Breast epithelium (tissue), 4 donors: ENCODE measurements at places on chromosomes 3 and 15.

DNA sequence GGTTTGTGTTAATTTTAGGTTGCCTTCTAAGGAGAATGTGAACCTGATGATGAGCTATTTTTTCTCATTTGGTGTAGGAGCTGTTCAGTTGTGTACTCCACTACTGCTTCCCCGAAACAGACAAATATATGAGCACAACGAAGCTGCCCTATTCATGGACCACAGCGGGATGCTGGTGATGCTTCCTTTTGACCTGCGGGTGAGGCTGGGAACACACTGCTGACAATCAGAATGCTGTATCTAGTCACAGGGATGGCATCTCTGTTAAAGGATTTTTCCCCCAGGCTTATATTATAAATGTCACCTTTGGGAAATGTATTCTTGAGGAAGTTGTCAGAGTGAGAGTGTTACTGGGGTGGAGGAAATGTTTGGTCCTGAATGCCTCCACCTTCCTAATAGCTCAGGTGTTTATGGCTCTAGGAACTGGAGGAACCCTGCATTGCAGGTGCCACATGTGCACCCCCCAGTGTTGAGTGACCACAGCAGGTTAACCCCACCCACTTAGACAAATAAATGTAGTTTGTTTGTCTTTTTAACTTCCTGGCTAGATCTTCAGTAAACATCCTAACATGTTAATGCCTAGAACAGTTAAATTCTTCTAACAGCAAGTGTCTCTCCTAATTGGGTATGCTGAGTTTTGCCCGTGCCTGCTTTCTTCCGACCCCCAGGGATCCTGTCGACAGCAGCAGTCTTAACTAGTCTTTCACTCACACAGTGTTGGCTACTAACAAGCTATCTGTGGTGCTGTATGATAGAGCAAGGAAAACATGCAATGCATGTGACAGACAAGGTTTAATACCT, 35.7 kb downstream of the SRP14 start:
- no peak for DNase-seq

GRCh38 chr3:55591888-55592287, 104.8 kb upstream of the WNT5A start:
- no peak for DNase-seq

- no peak for DNase-seq
These were observed 8.2 kb downstream of the CBLB start for GRCh38 chr3:105860641-105861040.

DNA sequence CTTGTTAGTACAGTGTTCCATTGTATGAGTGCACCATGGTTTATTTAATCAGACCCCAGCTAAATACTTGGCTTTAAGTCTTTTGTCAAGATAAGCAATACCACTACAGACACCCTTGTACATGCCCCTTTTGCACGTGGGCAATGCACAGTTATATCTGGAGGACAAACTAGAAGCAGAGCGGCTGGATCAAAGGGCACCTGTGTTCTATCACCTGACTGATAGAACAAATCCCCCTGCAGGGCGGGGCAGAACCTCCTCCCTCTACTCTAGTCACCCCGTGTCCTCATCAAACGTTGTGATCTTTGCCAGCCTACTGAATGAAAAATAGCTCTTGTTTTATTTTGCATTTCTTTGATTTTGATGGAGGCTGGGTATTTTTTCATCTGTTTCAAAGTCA, 314.9 kb downstream of the TLE3 start:
- no peak for DNase-seq

GRCh38 chr3:139491966-139492365, 15.7 kb upstream of the RBP2 start:
- DNase-seq, result no peak

GRCh38 chr3:4417449-4417848, 49.6 kb downstream of the SUMF1 start:
- DNase-seq, result no peak

- no peak for DNase-seq
These were observed 71.2 kb downstream of the CYP19A1 start for GRCh38 chr15:51267051-51267702.

- peak; percentile 87 for DNase-seq
These were observed 37.7 kb downstream of the SENP8 start for GRCh38 chr15:72155635-72156616.

- DNase-seq, result no peak
These were observed 21.9 kb upstream of the APH1B start for GRCh38 chr15:63255489-63255990.

DNA sequence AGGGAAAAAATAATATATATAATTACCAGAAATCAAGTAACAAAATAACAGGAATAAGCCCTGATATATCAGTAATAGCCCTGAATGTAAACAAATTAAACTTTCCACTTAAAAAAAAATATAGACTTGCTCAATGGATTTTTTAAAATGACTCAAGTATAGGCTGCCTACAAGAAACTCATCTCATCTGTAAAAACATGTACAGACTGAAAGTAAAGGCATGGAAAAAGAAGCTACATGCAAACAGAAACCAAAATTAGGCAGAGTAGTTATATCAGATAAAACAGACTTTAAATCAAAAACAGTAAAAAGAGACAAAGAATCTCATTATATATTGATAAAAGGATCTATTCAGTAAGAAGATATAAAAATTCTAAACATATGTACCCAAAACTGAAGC, 82.4 kb upstream of the STT3B start:
- no peak for DNase-seq

DNA sequence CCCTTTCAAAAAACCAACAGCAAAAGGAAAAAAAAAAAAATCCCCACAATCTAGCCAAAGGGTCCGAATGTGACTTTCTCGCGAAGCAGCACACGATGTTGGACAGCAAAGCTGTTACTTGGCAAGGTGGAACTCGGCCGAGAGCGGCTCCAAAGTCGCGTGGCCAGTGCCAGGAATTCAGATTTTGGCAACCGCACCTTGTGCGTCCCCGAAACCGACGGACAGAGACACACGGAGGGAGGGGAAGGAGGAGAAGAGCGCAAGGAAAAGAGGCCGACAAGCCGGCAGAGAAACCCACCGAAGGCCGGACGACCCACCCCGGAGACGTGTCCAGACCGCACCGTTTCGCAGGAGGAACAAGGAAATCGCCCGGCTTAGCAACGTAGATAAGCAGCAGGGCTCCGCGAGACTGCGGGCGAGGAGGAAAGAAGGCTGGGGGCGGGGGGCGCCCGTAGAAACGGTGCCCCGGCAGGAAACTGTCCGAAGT, 517.3 kb downstream of the MECOM start:
- DNase-seq, result no peak

- no peak for DNase-seq
These were observed 36.8 kb upstream of the SEC13 start for GRCh38 chr3:10357592-10358308.

GRCh38 chr3:10361375-10361774, 40.5 kb upstream of the SEC13 start:
- no peak for DNase-seq

- no peak for DNase-seq
These were observed 834 bp upstream of the GREM1 start for GRCh38 chr15:32716915-32717425.

GRCh38 chr3:188901671-188902287, 270.0 kb upstream of the TPRG1 start:
- DNase-seq, result no peak

GRCh38 chr3:115617591-115617990, 5.7 kb upstream of the GAP43 start:
- DNase-seq, result no peak

- DNase-seq, result no peak
These were observed 85.7 kb downstream of the VGLL4 start for GRCh38 chr3:11558002-11558401.

DNA sequence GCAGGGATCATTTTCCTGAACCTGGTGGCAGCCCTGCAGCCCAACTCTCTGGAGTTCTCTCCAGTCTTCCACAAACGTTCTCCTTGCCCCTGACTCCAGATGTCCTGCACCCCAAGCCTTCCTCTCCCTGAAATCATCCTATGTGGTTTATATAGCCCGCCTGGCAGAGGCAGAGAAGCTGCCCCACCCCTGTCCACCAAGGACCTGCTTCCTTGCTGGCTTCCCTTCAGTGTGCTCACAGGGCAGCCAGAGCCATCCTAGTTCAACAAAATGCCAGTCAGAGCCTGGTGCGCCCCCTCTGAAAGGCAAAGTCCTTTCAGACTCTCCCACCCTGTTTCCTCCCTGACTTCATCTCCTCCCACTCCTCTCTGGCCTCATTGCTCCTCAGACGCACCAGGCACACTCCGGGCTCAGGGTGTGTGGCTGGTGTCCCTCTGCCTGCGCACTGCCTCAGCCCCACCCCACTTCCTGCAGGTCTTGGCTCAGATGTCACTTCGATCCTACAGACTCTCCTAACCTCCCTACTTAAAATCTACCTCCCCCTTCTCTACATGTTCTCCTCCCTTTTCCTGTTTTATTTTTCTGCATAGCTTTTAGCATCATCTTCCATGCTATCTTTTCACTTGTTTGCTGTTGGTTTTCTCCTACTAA, 5.9 kb downstream of the KBTBD13 start:
- no peak for DNase-seq

DNA sequence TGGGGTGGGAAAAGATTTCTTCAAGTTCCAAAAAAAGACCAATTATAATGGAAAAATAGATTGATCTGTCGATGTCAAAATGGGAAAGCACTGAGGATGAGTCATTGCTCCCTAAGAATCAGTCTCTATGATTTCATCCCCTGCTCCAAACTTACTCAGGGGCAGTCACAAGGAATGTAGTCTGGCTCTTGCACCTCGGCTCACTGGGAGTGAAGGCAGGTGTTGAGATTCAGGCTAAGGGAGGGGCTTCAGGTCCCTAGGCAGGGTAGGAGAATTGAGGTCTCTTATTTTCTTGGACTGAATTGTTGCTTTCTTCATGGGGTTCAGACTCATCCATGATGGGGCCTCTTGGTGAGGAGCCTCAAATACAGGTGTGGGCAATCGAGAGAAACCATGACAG, 14.2 kb downstream of the ESYT3 start:
- DNase-seq, result no peak

- DNase-seq, result no peak
These were observed 611.4 kb upstream of the NAALADL2 start for GRCh38 chr3:174247687-174248152.

GRCh38 chr3:171654809-171655208, 155.5 kb downstream of the PLD1 start:
- peak; percentile 57 for DNase-seq

GRCh38 chr15:90869601-90870353, 1.4 kb downstream of the FURIN start:
- DNase-seq, result no peak

GRCh38 chr3:8416965-8417364, 84.7 kb upstream of the LMCD1 start:
- no peak for DNase-seq

- no peak for DNase-seq
These were observed 184.3 kb downstream of the UBE2E2 start for GRCh38 chr3:23387286-23387918.

GRCh38 chr15:85024003-85024402, 42.3 kb downstream of the PDE8A start:
- DNase-seq, result no peak

- DNase-seq, result no peak
These were observed 116.3 kb downstream of the KCNAB1 start for GRCh38 chr3:156236556-156237260.

DNA sequence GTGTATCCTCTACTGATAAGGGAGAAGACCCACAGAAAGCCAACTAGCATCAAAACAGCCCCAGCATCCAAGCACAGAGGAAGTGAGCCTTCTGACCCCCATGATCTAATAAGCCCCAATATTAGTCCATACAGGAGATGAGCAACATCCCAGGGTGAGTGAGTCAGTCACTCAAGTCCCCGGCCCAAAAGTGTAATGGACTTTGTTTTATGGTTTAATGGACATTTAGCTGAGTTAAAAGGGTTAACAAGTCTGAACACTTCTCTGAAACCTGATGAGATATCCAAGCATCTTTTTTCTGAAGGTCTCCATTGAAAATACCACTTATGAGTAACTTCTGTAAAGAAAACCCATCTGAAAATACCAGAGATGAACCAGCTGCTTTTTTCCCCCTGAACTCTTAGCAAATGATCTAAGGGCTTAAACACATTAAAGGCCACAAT, 115.6 kb downstream of the GREM1 start:
- no peak for DNase-seq

GRCh38 chr15:27670486-27671209, 428.5 kb downstream of the OCA2 start:
- DNase-seq, result no peak

DNA sequence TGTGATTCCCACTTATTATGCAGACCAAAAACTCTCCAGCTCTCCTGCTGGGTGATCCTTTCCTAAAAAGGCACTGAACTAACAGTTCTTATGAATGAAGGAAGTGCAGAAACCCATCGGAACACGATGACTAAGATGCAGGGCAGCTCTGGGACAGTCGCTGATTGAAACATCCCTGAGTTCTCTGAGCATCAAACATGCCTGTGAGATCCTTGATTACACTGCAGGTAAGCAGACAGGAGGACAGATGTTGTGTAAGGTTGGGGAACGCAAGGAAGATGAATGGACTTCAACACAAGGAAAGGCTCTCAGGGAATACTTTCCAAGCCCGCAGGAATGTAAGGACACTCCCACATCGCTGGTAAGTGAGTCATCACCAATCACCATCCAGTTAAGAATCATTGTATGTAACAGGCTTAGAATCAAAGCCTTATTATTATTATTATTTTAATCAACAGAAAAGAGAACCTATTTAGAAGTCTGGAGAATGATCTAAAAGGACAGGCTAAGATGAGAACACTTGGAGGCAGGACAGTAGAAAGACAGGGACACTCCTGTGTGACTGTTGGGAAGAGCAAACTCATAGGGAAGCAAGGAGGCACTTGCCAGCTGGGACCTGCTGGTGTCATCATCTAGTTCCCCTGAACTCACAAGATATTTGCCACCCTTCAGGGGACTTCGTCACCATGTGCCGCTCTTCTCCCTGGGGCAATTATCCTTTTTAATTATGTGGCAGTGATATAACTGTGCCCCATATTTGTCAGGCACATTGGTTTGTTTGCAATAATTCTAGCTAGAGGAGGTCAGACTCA, 26.0 kb downstream of the TMEM158 start:
- DNase-seq, result no peak

- DNase-seq, result no peak
These were observed 198.9 kb downstream of the ROBO1 start for GRCh38 chr3:79568938-79569337.

- DNase-seq, result no peak
These were observed 27.6 kb downstream of the TBC1D2B start for GRCh38 chr15:78049691-78050440.

DNA sequence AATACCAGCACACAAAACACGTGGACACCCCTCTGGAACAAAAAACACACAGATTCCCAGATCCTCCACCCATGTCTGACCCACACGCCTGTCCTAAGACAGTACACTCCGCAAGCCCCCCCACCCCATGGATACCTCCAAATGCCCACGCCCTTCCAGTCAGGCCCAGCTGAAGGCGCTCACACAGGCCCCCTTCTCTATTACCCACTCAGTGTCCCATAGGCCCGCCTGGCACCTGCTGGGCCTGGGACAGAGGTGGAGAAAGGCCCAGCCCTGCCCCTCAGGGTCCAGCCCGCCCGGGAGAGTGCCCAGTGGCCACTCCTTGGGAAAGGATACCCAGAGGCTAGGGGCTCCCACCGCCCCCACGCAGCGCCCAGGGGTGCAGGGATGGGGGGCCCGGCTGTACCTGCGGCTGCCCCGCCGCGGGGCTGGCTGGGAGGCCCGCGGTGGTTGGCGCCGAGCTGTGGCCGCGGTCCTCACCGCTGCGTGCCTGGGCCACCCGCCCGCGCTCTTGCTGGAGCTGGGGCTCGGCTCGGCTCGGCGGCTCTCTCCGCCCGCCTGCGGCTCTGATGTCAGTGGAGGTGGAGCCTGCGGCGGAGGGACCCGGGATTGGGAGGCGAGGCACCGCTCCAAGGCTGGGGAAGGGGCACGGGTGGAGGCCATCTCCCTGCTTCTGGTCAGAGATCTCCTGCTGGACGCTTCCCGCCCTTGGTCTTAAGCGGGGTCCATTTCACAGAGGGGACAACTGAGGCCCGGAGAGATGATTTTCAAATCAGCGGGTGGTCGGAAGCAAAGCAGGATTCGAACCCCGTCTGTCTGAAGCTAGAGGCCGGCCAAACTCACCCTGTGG, at the start of gene CAMK1:
Gene CAMK1 (minus strand): TSS at position 522 of the 850 bp plus-strand sequence. CDS start 2,198 bp downstream, outside the sequence.
- peak; percentile 81 for DNase-seq
